Hematopoietic multipotent progenitor cell treated with erythropoietin and hydrocortisone succinate and interleukin-3 and kit ligand, for 17 days (in vitro differentiated cells): ENCODE measurements at places on chromosomes 4 and X.
A peak's percentile ranks its signal among the peaks of the same experiment; 100 is the strongest.

DNA sequence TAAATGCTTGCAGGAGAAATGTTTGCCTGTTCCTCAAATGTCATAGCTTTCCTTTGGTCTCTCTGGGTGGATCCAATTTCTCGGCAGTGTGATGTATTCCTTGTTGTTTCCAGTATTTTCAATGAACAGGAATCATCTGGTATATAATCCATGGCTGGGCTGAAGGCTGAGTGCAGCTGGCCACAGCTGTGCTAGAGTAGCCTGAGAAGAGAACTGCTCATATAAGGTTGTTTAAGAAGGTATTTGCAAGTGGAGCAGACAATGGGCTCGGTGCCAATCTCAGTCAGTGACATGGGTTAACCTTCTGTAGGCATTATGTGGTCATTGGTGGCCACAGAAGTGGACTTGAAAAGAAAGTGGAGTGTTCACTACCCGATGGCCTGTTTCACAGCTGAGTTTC lies 390.3 kb downstream of the SPRY1 start:
- DNase-seq: no peak

DNA sequence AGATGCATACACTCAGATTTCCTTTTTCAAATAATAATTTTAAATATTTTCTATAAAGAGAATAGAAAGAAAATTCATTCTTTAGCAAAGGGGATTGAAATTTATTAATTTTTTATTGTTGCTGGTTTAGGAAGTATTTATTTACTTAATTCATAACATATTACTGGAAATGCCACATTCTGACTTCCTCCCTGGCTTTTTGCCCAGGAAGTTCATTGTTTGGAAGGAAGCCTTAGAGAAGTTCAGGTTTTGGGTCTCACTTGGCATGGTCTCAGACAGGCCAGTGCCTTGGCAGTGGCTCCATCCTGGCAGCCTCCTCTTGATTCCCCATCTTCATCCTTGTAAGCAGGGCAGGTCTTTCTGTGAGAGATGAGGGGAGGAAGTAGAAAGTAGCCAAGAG lies 50.5 kb downstream of the IL15 start:
- DNase-seq: no peak

GRCh38 chr4:165328708-165329107 lies 1.2 kb downstream of the MSMO1 start:
- DNase-seq: peak; percentile 22

GRCh38 chr4:81039351-81039972 lies 9.0 kb downstream of the BMP3 start:
- DNase-seq: no peak

GRCh38 chr4:80678413-80678812 lies 342.9 kb downstream of the CFAP299 start:
- DNase-seq: no peak

GRCh38 chr4:53576071-53576617 lies 15.1 kb downstream of the LNX1 start:
- DNase-seq: no peak

DNA sequence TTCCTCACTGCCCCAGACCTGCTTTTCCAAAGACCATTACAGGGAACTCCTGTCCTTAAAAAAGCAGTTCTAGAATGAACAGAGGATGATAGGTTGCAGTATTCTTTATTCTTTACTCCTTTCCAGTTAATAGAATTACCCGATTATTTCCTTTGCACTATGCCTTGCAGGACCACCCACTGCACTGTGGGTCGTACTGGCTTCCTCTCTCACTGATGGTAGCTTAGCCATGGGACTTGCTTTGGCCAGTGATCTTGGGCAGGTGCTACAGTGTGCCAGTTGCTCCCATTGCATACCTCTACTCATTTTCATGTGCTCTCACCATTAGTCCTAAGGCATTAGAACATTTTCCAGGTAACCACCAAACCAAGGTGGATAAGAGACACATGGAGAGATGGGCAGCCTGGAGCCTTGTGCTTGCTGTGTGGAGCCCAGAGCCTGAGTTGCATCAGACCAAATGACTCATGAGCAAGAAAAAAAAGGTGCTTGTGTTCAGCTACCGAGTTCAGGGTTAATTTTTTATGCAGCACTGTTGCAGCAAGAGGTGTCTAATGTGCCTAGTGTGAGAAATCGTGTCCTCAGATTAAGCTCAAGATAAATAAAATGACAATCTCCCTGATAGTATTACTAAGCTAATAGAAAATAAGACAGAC lies 7.6 kb upstream of the UNC5C start:
- no peak for DNase-seq

- DNase-seq: no peak
These were observed 4.2 kb upstream of the AKAP17A start for GRCh38 chrX:1587161-1587560.

DNA sequence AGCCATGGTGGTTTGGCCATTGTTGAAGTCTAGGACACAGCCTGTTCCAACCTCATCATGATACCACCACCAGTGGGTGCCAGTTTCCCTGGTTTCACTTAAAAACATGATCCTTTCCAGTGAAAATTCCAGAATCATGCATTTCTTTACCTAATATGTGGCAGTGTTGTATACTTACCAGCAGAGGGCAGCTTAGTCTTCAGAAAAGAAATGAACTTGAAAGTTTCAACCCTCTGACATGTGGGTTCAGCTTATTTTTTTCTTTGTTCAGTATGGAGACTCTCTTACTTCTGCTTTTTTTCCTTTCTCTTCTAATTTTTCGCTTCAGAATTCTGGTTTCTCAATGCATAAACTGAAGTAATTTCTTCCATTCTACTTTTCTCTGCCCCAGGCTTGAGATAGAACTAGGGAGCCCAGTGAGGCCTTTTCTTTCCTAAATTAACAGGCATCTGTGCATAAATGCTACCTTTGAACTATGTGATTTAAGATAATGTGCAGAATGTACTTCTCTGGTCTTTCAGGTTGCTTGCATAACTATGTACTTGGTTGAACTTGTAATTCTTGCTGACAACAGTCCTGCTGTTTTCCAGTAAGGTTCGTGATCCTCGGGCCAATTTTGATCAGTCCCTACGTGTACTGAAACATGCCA lies 10.7 kb downstream of the LIAS start:
- DNase-seq: peak; percentile 86

DNA sequence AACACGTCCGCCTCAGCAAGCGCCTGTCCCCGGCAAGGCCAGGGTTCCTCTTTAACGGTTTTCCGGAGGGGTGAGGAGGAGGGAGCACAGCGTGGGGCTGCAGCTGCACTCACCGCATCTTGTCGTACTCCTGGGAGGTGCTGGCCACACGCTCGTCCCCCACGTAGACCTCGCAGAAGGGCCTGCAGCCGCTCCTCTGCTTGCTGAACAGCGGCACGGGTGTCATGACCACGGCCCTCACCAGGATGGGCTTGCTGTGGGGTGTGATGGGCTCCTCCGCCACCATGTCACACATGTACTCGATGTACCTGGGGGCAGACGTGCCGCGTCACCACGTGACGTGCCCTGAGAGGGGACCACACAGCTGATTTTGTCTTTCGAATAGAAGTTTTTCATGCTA lies 51.6 kb upstream of the CPLX1 start:
- DNase-seq: no peak

DNA sequence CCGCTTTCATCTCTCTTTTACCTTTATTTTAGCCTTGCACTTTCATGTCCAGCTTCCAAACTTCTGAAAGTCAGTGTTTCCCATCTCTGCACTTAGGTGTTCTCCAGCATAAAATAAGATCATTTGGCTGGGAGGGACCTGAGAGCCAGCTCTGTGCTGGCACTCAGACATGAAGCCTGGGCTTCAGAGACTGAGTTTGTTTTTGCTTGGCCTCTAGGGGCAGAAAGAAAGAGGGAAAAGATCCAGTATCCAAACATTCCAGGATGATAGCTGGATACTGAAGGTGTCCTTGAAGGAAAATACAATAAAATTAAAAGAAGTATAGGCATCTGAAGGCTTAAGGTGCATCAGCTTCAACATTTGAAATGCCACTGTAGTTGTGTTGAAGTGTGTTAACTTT lies 202.4 kb upstream of the ZIC3 start:
- no peak for DNase-seq

- no peak for DNase-seq
These were observed 20.3 kb downstream of the P2RY8 start for GRCh38 chrX:1516596-1517104.

- DNase-seq: no peak
These were observed 783 bp downstream of the BEX2 start for GRCh38 chrX:103309860-103310554.

- DNase-seq: no peak
These were observed 196.2 kb downstream of the SNCA start for GRCh38 chr4:89640620-89641366.

GRCh38 chrX:79146640-79147390 lies 2.3 kb downstream of the GPR174 start:
- peak; percentile 3 for DNase-seq

DNA sequence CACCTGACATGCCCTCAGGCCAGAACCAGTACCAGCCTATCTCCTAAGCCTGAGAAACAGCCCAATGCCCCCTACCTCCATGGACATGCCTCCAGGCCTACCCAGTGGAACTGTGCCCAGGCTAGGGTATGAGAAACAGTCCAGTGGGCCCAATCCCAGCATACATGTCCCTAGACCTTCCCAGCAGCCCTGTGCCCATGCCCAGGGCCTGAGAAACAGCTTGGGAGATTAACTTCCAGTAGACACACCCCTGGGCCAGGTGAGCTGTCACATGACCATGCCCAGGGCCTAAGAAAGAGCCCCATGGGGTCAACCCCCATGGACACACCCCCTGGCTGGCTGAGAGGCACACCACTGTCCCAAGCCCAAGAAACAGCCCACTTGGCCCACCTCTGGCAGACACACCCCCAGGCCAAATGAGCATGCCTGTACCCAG lies 78.8 kb downstream of the CBR4 start:
- DNase-seq: no peak

DNA sequence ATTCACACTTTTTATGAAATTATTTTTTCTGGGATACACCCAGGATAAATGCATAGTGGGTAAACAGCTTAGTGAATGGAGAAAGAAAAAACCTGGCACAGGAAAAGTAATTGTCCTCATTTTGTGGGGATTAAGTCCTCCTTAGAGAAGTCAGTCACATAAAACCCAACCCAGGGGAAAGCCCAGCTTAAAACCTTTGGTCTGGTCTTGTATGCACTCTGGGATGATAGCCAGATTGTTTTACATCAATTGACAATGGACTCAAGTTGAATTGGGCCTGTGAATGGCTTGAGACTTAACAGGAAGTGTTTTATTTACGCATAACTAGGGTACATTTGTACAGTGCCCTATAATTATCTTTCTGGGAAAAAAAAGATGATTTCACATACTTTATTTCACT lies 561.3 kb upstream of the GRIA3 start:
- no peak for DNase-seq

DNA sequence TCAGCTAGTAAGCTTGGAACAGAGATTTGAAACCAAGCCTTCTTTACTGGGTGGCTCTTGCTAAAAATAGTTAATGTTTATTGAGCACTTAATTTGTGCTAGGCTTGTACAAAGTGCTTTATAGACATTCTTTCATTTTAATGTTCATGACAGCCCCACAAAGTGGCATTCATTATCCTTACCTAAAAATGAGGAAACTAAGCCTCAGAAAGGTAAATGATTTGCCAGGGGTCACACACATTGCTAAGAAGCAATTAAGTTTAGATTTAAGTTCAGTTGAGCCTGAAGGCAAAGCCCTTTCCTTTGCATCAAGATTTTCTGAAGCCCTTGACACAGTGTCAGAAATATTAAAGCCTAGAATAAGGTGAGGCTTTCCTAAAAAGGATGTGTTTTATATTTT lies 327.5 kb upstream of the FGF13 start:
- DNase-seq: no peak

DNA sequence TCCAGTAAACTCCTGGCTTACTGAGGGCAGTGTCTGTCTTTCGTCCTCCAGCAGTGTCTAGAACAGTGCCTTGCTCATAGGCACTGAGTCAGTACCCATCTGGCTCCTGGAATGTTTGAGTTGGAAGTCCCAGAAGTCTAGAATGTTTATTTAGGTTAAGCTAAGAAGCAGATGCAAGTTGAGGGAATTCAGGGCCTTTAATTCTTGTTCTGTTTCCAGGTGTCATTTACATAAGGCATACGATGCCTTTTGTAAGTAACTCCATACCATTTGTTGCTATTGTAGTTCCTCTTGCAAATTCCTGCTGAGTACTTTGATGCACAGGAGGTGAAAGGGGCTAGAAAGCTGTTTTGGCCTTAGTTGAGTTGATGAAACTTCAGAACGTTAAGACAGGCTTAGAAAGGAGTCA lies 22.2 kb downstream of the ARHGAP10 start:
- DNase-seq: no peak
